T-helper 22 cell (primary cell): ENCODE measurements at places on chromosomes 2 and 18.

- no peak for DNase-seq
Observed at GRCh38 chr2:15084826-15085489, 452.4 kb downstream of the LRATD1 start.

DNA sequence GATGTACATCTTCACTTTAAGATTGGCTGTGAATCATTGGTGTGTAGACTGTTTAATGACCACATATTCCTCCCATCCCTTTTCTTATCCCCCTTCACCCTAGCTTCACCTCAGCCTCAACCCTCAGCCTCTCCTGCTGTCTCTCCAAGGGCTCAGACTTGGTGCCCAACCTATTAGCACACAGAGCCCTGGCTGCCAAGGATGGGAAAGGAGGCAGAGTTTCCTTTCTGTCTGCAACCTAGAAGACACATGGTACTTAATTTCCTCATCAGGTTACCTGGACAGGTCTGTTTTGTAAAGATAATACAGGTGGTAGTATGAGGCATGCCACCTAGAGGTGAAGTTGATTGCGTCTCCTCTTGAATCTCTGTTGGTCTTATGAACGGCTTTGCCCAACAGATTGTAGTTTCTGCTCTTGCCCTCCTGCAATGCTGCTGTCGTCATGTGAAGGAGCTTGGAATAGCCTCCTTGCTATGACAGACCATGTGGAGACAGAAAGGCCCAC, 44.5 kb upstream of the RMND5A start:
- DNase-seq, result no peak

DNA sequence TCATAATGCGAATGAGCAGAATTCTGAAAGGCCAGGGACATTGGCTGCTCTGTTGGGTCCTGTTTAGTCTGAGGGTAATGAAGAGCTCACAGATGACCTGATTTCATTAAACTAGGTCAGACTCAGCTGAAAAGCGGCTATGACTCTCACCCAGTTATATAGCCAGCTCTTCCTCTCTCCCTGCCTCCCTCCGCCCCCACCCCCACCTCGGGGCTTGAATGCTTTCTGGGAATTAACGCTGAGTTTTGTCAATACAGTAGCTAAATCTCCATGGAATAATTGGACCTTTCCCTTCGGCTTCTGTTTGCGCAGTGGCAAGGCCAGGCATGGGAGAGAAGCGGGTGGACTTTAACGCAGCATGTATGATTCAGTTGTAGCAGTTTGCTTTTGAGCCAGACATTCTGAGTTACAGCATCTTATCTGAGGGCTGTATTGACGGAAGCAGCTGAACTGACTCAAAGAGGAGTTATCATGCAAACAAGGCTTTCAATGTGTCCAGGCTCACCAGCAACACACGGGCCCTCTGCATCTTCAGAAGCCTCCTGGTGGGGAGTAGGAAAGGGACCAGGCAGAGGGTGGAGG, 110.6 kb downstream of the MYCN start:
- DNase-seq, result no peak

DNA sequence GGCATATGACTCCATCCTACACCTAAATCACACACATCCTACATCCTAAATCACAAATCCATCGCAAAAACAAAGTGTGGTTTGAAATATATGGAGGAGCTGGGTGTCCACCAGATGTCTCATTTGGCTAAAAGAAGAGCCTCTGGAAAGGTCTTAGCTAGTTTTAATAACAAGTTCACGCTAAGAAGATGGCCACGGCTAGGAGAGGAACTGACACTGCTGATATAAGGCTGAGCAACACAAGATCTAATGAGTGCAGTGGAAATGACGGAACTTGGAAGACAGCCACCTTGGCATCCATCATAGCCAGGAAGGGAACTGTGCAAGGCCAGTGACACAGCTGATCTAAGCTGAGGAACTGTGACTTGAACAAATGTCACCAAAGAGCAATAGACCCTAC, 60.0 kb upstream of the AGAP1 start:
- DNase-seq, result no peak
